Right ventricle myocardium superior (tissue), 1 donor: ENCODE measurements at places on chromosomes 11 and 22. TPM values are rescaled to one million over a fixed set of nuclear protein-coding genes. Genes with fewer than 3 reads are reported as not detected.
A peak's percentile ranks its signal among the peaks of the same experiment; 100 is the strongest.

GRCh38 chr11:20631519-20632168 lies 32.2 kb downstream of the SLC6A5 start:
- no peak for DNase-seq

DNA sequence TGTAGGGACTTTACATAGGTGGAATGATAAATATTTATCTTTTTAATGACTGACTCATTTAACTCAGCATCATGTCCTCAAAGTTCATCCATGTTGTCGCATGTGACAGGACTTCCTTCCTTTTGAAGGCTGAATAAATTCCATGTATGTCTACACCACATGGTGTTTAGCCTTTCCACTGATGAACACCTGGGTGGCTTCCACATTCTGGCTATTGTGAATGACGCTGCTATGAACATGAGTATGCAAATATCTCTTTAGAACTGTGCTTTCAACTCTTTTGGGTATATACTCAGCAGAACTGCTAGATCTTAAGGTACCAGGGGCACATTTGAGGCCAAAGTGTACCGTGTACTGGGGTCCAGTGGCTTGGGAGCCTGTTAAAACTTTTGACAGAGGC lies 24.1 kb downstream of the LARGE1 start:
- no peak for DNase-seq

DNA sequence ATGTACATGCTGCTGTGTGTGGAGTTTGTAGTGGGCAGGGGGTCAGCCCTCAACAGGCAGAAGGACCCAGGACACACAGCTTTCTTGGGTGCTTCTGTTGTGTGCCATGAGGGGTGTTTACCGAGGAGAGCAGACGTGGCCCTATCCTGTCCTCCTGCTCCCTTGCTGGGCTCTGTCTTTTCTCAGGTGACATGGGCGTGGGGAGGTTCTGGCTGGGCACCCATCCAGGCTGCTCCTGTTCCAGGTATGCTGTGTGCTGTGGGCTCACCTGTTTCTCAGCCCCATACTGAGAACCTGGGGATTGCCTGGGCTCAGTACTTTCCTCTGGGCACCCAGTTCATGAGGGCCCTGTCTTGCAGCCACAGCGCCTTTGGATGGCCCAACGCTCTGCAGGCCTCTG lies 23.3 kb downstream of the MICALL1 start:
- DNase-seq: no peak

DNA sequence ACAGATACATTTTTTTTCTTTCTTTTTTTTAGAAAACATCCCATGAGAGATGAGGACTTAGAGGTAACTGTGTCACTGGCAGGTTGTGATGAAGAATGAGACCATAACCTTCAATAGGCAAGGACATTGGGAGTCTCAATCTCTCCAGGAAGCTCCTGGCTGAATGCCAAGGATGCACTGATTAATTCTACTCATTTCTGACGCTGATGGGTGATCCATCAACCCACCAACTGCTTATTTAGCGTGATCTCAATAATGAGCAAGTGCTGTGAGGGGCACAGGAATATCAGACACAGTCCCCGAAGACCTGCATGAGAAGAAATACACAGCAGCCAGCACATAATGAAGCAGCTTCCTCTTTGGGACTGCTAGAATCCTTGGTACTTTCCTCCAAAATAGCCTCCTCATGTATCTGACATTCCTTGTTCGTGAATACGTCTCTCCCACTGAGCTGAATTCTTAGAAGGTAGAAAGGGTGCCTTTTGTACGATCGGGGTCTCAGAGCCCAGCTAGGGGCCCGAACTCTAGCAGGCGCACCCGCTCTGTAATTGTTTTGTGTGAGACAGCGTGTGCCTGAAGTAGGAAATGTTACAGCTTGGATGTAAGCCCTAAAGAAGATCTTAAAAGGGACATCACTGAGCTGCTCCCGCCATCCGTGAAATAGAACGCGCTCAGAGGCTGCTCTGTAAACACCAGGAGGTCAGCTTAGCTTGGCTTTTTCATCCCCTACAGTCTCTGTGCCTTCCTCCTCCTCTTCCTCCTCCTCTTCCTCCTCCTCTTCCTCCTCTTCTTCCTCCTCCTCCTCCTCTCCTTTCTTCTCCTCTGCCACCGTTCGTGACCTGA lies 7.2 kb downstream of the CLMP start:
- no peak for DNase-seq

- no peak for DNase-seq
These were observed 72.9 kb upstream of the HORMAD2 start for GRCh38 chr22:30007361-30007760.

GRCh38 chr22:50686794-50687193 lies 14.2 kb downstream of the SHANK3 start:
- no peak for DNase-seq

DNA sequence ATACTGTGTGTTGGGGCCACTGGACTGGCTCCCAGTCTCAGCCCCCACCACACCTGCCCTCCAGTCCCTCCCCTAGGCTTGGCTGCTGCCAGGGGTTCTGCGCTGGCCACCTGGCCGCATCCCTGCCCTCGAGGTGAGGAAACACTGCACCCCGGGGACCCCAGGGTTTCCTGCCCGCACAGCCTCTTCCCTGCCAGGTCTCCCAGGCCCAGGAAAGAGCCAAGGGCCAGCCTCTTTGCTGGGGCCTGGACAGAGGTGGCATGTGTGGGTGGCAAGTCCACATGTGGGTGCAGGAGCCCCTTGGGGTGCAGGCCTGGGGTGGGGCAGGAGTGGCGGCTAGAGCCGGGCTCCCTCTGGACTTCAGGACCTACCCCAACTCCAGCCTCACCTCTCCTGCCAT lies 2.5 kb downstream of the EPS8L2 start:
- no peak for DNase-seq

- DNase-seq: no peak
These were observed 5.9 kb upstream of the HEPACAM start for GRCh38 chr11:124941703-124942102.

GRCh38 chr22:18148293-18148965 lies 1.5 kb upstream of the USP18 start:
- no peak for DNase-seq

GRCh38 chr11:68349461-68350249 lies 37.3 kb downstream of the LRP5 start:
- DNase-seq: no peak

DNA sequence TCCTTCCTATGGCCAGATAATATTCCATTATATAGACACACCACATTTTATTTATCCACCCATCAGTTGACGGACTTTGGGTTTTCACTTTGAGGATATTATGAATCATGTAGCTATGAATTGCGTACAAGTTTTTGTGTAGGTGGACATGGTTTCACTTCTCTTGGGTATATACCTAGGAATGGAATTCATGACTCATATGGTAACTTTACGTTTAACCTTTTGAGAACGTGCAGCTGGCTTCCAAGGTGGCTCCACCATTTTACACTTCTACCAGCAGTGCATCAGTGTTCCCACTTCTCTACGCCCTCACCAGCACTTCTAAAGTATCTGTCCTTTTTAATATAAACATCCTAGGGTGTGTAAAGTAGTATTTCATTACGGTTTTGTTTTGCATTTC lies 112.0 kb downstream of the PLEKHA7 start:
- no peak for DNase-seq

- no peak for DNase-seq
These were observed 1.4 kb downstream of the OR52N2 start for GRCh38 chr11:5809905-5810795.

DNA sequence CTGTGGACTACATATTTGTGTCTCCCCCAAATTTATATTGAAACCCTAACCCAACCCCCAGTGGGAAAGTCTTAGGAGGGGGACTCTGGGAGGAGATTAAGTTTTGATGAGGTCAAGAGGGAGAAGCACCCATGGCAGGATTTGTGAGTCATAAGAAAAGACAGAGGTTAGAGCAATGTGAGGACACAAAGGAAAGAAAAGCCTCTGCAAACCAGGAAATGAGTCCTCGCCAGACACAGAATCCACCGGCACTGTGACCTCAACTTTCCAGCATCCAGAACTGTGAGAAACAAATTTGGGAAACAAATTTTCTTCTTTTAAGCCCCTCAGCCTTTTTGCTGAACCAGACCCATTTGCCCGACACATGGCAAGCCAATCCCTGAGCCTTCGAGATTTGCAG lies 397.0 kb downstream of the NTM start:
- DNase-seq: no peak

DNA sequence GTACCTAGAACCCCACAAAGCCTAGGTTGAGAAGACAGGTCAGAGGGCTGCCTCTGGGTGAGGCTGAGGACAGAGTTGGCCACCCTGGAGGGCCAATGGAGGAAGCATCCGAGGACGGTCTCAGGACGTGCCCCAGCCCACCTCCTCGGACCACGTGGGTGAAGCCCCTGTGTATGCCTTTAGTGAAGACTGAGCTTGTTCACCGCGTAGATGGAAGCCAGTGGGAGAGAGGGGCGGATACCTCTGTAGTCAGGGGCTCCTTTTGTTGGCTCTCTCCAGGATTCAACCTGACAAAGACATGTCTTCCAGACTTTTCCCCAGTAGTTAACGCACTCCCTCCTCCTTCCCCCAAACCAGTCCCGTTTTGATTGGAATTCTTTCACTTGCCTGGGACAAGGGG lies 110.7 kb downstream of the ZBTB16 start:
- no peak for DNase-seq

GRCh38 chr11:76233196-76233921 lies 27.1 kb upstream of the WNT11 start:
- DNase-seq: peak; percentile 35

The UPB1 gene
- 1.7 TPM for total RNA-seq

The MAJIN gene
- not detected for total RNA-seq

The GVQW3 gene
- 1.5 TPM for total RNA-seq
